CD4-positive, alpha-beta T cell treated with Interleukin-15 for 1 hour (primary cell): ENCODE measurements at places on chromosomes 12 and 14.

DNA sequence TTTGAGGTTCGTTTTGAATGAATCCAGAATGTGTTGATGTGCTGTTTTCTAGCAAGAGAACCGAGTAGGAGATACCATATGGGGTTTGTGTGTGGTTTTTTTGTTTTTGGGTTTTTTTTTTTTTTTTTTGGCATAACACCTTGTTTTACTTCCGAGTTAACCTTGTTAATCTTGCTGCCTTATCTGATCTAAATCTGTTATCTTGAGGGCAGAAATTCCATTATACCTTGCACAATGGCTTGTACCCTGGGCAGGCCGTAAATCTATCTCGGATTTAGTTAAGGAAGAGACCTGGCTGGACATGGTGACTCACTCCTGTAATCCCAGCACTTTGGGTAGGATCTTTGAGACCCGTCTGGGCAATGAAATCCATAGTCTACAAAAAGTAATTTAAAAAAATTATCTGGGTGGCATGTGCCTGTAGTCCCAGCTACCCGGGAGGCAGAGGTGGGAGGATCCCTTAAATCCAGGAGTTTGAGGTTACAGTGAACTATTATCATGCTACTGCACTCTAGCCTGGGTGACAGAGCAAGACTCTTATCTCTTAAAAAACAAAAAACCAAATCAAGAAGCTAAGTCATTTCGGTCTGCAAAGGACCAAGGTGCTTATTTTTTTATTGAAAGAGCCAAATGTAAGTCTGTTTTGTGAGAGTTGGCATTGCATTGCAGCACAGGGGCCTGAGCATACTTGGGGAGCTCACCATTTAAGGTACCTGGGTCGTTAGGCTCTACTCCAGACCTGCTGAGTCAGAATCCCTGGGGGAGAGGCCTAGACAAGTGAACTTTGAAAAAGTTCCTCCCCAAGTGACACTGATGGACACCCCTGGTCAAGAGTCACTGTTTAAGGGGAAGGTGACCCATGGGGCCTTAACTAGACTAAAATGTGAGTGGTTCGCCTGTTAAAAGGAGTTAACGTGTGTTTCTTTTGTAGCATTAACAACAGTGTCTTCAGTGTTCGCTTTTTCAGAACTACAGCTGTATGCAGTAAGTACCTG, 6.7 kb downstream of the DLST start:
- no peak for DNase-seq

GRCh38 chr14:35402323-35403113, 2.0 kb downstream of the NFKBIA start:
- peak; percentile 52 for DNase-seq

GRCh38 chr12:103273645-103274044, 222.1 kb downstream of the C12orf42 start:
- DNase-seq, result no peak

DNA sequence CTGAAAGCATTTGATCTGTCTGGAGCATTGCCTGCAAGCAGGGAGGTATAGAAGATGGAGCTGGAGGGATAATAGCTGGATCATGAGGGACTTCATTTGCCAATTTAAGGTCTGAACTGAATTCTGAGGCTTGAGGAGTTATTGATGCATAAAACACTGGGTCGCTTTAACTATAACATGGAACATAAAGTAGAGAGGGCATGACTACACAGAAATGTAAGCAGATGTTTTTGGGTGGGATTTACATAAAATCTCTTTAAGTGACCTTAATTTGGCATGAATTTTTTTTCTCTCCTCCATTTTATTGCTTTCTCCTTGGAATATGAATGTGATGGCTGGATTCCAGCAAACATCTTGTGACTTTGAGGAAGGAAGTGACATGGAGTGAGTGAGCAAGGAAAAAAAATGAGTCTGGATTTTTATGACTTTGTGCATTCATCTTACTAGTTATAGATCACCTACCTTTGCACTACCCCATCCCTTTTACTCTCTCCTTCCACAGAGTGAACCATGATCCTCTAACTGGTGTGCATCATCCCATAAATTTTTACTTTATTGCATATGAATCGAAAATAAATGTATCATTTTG, 356.0 kb downstream of the DUSP6 start:
- DNase-seq, result no peak

- DNase-seq, result no peak
Measured at GRCh38 chr12:130320536-130320935, 17.2 kb upstream of the PIWIL1 start.

GRCh38 chr14:50763382-50764007, 67.5 kb downstream of the NIN start:
- DNase-seq, result no peak

- DNase-seq, result no peak
Measured at GRCh38 chr14:34496679-34497513, 34.9 kb upstream of the SPTSSA start.

- DNase-seq, result no peak
Measured at GRCh38 chr12:111368291-111368787, 556 bp downstream of the PHETA1 start.

DNA sequence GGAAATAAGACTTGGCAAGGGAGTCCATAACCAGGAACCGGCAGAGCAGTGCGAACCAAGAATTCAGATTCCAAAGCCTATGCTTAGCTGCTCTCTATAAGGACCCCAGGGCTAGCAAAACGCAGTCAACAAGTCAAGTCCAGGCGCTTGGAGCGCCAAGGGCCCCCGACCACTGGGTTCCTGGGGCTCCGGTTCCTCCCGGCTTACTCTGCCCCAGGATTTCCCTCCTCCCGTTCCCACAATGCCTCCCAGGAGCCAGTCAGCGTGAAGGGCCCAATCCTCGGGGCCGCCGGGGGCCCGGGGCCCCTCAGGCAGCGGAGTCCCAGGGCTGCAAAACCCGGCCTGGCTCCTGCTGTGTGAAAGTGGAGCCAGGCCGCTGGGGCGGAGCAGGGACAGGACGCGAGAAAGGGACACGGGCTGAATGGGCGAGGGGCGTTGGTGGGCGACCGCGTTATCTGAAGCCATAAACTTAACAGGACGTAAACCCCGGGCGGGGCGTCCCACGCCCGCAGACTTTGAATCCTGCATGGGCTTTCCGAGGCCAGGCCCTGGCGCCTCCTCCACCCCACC, 1.5 kb downstream of the KRT8 start:
- DNase-seq, result peak; percentile 60

GRCh38 chr14:54877703-54878021, 25.0 kb downstream of the GCH1 start:
- DNase-seq, result no peak

DNA sequence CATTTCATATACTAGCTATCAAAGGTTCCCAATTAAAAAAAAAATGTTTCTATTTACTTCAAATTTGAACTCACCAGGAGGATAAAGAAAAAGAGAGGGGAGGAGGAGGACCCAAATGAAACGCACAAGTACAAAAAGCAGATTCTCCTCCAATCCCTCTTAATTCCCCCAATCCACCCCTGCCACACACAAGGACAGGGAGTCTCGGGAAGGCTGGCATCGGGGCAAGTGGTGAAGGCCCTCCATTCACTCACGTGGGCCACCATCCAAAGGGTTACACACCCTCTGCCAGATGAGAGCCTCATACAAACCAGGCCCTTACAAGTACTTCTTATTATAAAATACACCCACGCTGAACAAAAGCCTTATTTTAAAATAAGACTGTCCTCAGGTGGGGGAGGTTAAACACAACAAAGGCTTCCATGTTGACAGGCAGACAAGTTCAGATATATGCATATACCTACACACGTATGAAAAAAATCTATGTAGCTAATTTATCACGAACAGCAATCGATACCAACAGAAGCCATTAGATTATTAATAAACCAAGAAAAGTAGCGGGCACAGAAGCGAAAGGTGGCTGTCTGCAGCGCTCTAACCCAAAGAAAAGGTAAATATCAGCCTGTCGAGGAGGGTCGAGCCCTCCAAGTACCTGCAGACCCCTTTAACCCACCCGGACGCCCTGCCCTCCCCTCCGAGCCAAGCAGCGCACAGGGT, 1.5 kb downstream of the ATP2B1 start:
- DNase-seq, result peak; percentile 26

DNA sequence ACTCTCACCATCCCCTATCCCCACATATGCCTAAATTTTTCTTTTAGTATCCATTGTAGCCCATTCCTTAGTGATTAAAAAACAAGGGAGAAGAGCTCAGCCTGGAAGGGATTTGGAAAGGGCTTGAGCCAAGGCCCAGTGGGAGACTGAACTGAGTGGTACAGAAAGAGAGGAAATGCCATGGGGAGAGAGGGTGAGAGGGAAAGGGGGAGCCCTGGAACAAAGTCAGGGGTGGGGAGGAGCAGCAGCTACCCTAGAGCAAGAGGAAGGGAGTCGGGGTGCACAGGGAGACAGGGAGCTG, 2.6 kb upstream of the ATN1 start:
- DNase-seq, result no peak

DNA sequence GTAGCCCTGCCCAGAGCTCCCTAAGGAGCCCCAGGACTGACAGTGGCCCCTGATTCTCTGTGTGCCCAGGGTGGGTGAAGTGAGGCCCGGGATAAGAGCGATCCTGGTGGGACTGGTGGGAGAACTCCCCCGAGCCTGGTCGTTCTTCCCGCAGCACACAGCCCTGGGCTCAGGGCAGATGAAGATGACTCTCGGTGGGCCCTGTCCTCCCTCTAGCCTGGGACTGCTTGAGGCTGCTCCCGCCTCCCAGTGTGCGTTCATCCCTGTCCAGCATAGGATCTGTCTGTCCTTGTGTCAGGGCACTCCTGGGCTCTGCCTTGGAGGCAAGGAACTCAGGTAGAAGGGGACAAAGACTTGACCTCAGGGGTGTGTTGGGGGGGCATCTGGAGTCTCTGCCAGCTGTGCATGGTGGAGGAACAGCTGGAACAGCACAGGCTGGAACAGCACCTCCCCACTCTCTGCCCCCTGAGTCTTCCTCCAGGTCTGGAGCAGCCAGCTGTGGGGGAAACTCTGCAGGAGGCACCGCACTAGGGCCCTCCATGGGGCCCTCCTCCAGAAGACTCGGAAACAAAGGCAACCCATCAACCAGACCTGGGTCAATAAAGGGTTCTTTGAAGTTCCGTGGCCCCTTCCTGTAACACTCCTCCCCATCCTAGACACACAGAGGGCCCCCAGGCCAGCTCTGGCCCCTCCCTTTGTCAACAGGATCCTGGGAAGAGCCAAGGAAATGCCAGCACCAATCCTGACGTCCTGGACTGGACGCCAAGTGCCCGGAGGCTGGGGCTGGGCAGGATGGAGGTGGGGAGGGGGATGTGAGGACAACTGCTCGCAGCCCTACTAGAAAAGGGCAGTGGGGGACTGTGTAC, 15.9 kb downstream of the FAIM2 start:
- DNase-seq, result no peak

GRCh38 chr14:87628129-87628528, 364.9 kb downstream of the GALC start:
- DNase-seq, result no peak

DNA sequence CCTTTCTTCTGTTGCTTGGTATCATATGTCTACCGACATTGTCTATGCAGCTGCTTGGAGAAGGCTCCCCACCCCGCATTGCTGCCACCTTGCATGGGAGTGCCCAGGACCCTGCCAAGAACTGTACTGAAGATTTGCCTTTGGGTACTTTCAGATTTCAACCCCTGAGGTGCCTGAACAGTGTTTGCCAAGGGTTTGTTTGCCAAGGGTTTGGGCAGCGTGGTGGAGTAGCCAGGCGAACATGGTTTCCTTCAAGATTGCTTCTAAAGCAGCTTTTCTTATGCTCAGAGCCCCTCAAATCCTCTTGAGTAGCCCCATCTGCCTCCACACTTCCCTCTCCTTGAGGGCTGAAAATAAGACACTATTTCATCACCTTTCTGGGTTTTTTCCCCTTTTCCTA, 25.3 kb upstream of the CRY1 start:
- no peak for DNase-seq

- no peak for DNase-seq
Measured at GRCh38 chr12:81896771-81897170, 137.6 kb upstream of the PPFIA2 start.

GRCh38 chr12:40225337-40225983, 663 bp downstream of the LRRK2 start:
- no peak for DNase-seq

DNA sequence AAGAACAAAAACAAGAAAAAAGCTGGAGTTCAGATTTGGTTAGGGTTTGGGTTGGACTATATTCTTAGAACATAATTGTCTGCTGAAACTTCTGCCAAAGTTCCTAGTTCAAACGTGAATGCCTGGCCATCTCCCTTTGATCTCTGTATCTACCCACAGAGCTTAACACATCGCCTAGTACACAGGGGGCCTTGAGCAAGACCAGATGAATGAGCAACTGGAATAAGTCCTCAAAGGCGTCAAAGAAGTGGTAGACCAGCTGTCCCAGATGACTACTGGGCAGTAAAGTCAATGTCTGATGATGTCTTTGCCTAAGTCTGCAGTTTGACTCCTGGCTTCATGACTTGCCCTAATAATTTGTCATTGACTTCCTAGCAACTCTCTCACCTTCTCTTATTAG, 13.9 kb upstream of the STAB2 start:
- no peak for DNase-seq

GRCh38 chr14:103626146-103626850, 2.7 kb upstream of the KLC1 start:
- no peak for DNase-seq

GRCh38 chr12:114826244-114826643, 142.3 kb upstream of the TBX3 start:
- no peak for DNase-seq

GRCh38 chr14:23358553-23359166, 6.0 kb upstream of the SLC22A17 start:
- no peak for DNase-seq

DNA sequence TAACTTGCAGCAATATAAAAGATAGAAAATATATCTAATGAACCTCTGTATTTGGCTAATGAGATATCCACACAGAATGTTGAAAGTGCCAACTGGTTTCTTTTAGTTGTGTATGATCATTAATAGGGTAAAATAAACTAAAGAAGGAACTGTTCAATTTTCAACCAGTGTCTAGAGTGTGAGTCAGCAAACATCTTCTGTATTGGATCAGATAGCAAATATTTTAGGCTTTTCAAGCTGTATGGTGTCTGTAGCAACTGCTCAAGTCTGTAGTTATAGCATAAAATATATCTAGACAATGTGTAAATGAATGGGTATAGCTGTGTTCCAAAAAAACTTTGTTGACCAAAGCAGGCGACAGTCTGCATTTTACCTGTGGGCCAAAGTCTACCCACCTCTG, 23.5 kb upstream of the NOVA1 start:
- DNase-seq, result no peak

DNA sequence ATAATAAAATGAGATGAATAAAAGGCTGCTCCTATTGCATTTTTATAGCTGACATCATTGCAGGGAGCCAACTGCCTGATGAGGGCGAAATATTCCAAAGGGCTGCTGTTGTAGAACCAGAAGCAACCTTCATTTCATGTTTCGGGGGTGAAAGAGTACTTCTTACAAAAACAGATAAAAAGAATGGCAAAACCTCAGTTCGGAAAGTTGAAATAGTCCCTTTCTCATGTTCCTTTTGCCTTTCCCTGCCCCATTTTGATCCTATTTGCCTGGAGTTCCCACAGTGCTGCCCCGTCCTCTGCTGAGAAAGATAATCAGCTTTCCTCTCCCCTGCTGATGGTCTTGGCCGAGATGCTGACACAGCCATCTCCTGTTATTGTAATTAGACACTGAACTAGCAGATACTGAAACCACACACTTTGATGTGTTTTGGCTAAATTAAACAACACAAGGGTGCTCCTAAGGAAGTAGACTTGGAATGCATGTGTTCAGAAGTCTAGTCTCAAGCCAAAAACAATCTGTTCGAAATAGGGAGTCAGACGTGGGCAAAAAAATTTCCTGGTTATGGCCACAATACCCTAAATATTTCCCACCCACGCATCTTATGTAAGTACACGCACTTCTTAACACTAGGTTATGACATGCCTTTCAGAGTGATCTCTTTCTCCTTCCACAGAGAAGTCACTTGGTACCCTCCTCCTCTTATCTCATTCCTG, 117.2 kb downstream of the PPM1H start:
- no peak for DNase-seq
